Adrenal gland (tissue), 19 donors: ENCODE measurements at places on chromosomes 16 and 17. TPM values are rescaled to one million over a fixed set of nuclear protein-coding genes. Genes with fewer than 3 reads are reported as not detected.

OSGIN1 gene
- 19.0 TPM for total RNA-seq

PNMT gene
- 366 TPM for total RNA-seq

RUNDC3A gene
- 8.4 TPM for total RNA-seq

ANKFY1 gene
- 64.3 TPM for total RNA-seq

CAPN15 gene
- 34.3 TPM for total RNA-seq

TMC8 gene
- total RNA-seq = 11.3 TPM

ZG16B gene
- total RNA-seq = 1.5 TPM

TBC1D3I gene
- 0.89 TPM for total RNA-seq

RNF112 gene
- 1.2 TPM for total RNA-seq

HSPB9 gene
- total RNA-seq = not detected

RSL1D1 gene
- total RNA-seq = 117 TPM

CCL5 gene
- 4.0 TPM for total RNA-seq

SBK1 gene
- 4.2 TPM for total RNA-seq

METRN gene
- total RNA-seq = 94.6 TPM

KRTAP4-5 gene
- total RNA-seq = not detected

RHBDF1 gene
- total RNA-seq = 5.4 TPM

RASD1 gene
- 134 TPM for total RNA-seq

PRAC2 gene
- total RNA-seq = not detected

RNF43 gene
- 30.8 TPM for total RNA-seq

TAT gene
- total RNA-seq = 0.06 TPM

KIAA0753 gene
- total RNA-seq = 13.1 TPM

PDE6G gene
- 2.3 TPM for total RNA-seq

KCNG4 gene
- total RNA-seq = under 0.01 TPM

TBX4 gene
- not detected for total RNA-seq

SCN4A gene
- total RNA-seq = 3.1 TPM

TMEM100 gene
- total RNA-seq = 2.1 TPM

SPATA33 gene
- total RNA-seq = 4.1 TPM

NOTUM gene
- total RNA-seq = 0.69 TPM

CORO1A gene
- 53.3 TPM for total RNA-seq

TEKT1 gene
- total RNA-seq = 0.06 TPM

PPP1R9B gene
- 51.4 TPM for total RNA-seq

PRSS8 gene
- 0.69 TPM for total RNA-seq

GPR142 gene
- total RNA-seq = not detected

MARVELD3 gene
- total RNA-seq = 0.22 TPM

CDT1 gene
- 3.3 TPM for total RNA-seq

KRTAP4-3 gene
- not detected for total RNA-seq

PRSS33 gene
- not detected for total RNA-seq

GJC1 gene
- 2.7 TPM for total RNA-seq

CRHR1 gene
- total RNA-seq = not detected

C1QTNF1 gene
- 164 TPM for total RNA-seq

PDIA2 gene
- total RNA-seq = not detected

CDH15 gene
- not detected for total RNA-seq

ASGR1 gene
- 1.2 TPM for total RNA-seq

CNTROB gene
- total RNA-seq = 18.4 TPM

SRCIN1 gene
- not detected for total RNA-seq

PCGF2 gene
- 7.5 TPM for total RNA-seq

HS3ST3B1 gene
- 8.5 TPM for total RNA-seq

GPT2 gene
- total RNA-seq = 26.5 TPM

DNAI2 gene
- total RNA-seq = not detected

CX3CL1 gene
- 14.1 TPM for total RNA-seq

MYH13 gene
- not detected for total RNA-seq

MT3 gene
- total RNA-seq = 12.1 TPM

SLC12A3 gene
- not detected for total RNA-seq

SLX4 gene
- total RNA-seq = 8.0 TPM

LIMD2 gene
- 10.7 TPM for total RNA-seq
